ENCODE measurements at places on chromosomes 3 and 15. TPM values are rescaled to one million over a fixed set of nuclear protein-coding genes. Genes with fewer than 3 reads are reported as not detected.

RTP4 gene
- polyA plus RNA-seq, result not detected

RAB5A gene
- 43.9 TPM for polyA plus RNA-seq

MIX23 gene
- 48.1 TPM for polyA plus RNA-seq

EIF5A2 gene
- 7.9 TPM for polyA plus RNA-seq

DLEC1 gene
- polyA plus RNA-seq, result 0.03 TPM

SLC28A2 gene
- polyA plus RNA-seq, result not detected

KLF15 gene
- not detected for polyA plus RNA-seq

CCR1 gene
- not detected for polyA plus RNA-seq

SCN11A gene
- polyA plus RNA-seq, result 0.01 TPM

ZNF774 gene
- 1.3 TPM for polyA plus RNA-seq

TMIE gene
- not detected for polyA plus RNA-seq

CFAP100 gene
- polyA plus RNA-seq, result not detected

PLAAT1 gene
- not detected for polyA plus RNA-seq

KBTBD13 gene
- polyA plus RNA-seq, result not detected

GOLGA8S gene
- 0.70 TPM for polyA plus RNA-seq

CSTA gene
- 0.41 TPM for polyA plus RNA-seq

ZNF385D gene
- polyA plus RNA-seq, result not detected

TEX264 gene
- polyA plus RNA-seq, result 50.7 TPM

ILDR1 gene
- polyA plus RNA-seq, result not detected

HGD gene
- polyA plus RNA-seq, result 48.8 TPM

MAP1A gene
- polyA plus RNA-seq, result 0.52 TPM

GOLGA8O gene
- 0.28 TPM for polyA plus RNA-seq

SENP8 gene
- polyA plus RNA-seq, result 1.2 TPM

PAK6 gene
- polyA plus RNA-seq, result 0.12 TPM

C3orf33 gene
- 7.7 TPM for polyA plus RNA-seq

C3orf70 gene
- not detected for polyA plus RNA-seq

EXD1 gene
- 0.34 TPM for polyA plus RNA-seq

NR1I2 gene
- not detected for polyA plus RNA-seq

Data from A549 (cell line).